ENCODE measurements at places on chromosomes 7 and 10. TPM values are rescaled to one million over a fixed set of nuclear protein-coding genes. Genes with fewer than 3 reads are reported as not detected.

The UPK3B gene
- total RNA-seq, result 1.5 TPM

- no peak overlapping the region for H3K27ac ChIP-seq
- no peak overlapping the region for H3K4me3 ChIP-seq
- no peaks in the 10 kb centered on the region for H3K4me1 ChIP-seq
- no peaks in the 10 kb centered on the region for H3K27me3 ChIP-seq
- no peaks in the 10 kb centered on the region for H3K36me3 ChIP-seq
- no peak for DNase-seq
Observed at GRCh38 chr7:21580073-21580521, 37.3 kb downstream of the DNAH11 start.

DNA sequence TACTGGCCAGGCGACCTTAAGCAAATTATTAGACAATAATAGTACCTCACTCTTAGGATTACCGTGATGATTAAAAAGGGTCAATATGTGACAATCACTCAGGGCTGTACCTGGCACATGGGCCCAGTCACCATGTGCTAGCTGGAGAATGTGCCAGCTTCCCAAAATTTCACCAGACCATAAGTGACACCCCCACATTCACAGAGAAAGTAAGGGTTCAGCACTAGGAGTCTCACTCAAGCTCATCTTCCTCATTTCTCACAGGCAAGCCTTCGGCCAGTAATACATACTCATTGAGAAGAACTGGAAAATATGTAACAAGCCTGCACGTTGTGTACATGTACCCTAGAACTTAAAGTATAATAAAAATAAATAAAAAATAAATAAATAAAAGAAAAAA, 22.4 kb upstream of the C10orf71 start:
- H3K36me3 ChIP-seq, result no peaks in the 10 kb centered on the region
- peaks cover 2% of the 10 kb centered on the region for H3K27me3 ChIP-seq
- H3K4me1 ChIP-seq, result peaks cover 3% of the 10 kb centered on the region
- no peak for DNase-seq

GRCh38 chr10:74107391-74107790, 43.2 kb downstream of the AP3M1 start:
- peaks cover 70% of the 10 kb centered on the region for H3K36me3 ChIP-seq
- no peaks in the 10 kb centered on the region for H3K27me3 ChIP-seq
- H3K4me1 ChIP-seq, result no peaks in the 10 kb centered on the region
- H3K27ac ChIP-seq, result no peak overlapping the region
- DNase-seq, result no peak

DNA sequence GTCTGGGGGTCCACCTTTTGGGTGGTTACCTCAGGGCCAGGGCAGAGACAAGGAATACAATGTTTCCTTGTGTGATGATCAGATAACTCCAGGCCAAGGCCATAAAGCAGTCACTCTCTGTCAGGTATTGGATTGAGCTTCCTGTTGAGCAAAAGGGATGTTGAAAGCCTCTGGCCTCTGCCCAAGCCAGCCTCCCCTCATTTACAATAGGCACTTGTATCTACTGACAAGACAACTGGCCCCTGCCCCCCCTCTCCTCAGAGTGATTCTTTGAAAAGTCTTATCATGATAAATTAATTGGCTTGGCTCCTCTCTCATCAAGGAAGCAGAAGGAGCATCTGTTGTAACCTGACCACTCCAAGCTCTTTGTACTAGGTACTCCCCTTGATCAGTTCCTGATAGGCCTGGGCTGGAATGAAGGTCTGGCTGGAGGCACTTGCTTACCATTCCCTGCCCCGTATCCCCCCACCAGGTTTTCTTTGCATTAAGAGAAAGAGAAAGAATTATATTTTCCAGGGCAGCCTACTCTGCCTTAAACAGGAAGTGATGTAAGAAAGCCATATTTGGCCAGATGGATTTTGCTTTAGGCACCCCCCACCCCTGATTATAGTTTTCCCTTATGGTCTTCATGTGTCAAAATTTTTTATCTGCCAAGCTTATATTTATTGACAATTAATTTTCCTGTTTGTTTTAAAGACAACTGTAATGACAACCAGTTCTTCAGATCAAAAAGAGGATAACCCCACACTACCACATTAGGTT, 42.1 kb upstream of the HPS1 start:
- no peaks in the 10 kb centered on the region for H3K36me3 ChIP-seq
- no peaks in the 10 kb centered on the region for H3K4me1 ChIP-seq
- H3K27me3 ChIP-seq, result peaks cover 7% of the 10 kb centered on the region
- no peak overlapping the region for H3K4me3 ChIP-seq

- no peaks in the 10 kb centered on the region for H3K36me3 ChIP-seq
- no peaks in the 10 kb centered on the region for H3K4me1 ChIP-seq
- H3K27ac ChIP-seq, result no peak overlapping the region
- H3K27me3 ChIP-seq, result no peaks in the 10 kb centered on the region
- no peak overlapping the region for H3K4me3 ChIP-seq
Observed at GRCh38 chr7:49433794-49434193, 339.6 kb upstream of the VWC2 start.

DNA sequence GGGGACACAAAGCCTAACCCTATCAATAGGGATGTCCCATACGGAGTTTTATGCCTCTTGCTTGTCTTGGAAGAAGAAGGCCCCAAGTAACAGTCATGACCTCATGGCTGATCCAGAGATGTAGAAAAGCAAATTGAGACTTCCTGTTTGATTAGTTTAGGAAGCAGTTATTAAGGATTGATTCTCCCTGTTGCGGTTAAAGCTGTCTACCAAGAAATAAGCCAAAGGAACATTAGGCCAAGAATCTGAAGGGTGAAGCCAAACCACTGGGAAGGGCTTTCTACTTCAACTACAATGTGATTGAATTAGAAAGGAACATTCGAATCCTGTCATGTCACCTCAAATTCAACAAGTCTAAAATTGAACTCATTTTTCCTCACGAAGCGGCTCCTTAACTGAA, 60.5 kb upstream of the AGBL3 start:
- no peak overlapping the region for H3K27ac ChIP-seq
- H3K36me3 ChIP-seq, result no peaks in the 10 kb centered on the region
- H3K27me3 ChIP-seq, result no peaks in the 10 kb centered on the region
- no peak overlapping the region for H3K4me3 ChIP-seq
- DNase-seq, result no peak
- no peaks in the 10 kb centered on the region for H3K4me1 ChIP-seq

All from activated CD4-positive, alpha-beta T cell treated with anti-CD3 and anti-CD28 coated beads, Interleukin-2, amount 10 ng/mL, durations not matched to agents 7 days and 5 days (primary cell).